ENCODE measurements at places on chromosomes 11 and 22.

- DNase-seq: no peak
Observed at GRCh38 chr11:57900320-57900719, 123.4 kb upstream of the OR9Q1 start.

- DNase-seq: no peak
Observed at GRCh38 chr11:116658876-116659535, 113.8 kb downstream of the BUD13 start.

DNA sequence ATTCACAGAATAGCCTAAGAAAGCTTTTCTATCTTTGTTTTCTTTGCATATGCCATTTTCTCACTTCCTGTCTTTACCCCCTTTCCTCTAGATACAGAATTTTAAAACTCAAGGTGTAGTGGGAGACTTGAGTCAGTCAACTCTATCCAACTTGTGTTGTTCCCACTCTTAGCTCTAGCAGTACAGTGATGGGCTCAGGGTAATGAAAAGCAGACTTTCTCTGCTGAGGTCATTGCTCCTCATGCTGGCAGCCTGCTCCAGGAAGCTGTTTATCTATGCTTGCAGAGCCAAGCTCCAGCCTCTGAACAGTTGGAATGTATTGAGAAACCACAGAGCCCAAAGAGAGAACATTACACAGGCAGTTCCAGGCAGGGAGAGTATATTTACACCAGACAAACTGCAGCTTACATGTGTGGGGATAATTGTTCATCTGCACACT lies 68.1 kb downstream of the CSTPP1 start:
- DNase-seq: no peak

DNA sequence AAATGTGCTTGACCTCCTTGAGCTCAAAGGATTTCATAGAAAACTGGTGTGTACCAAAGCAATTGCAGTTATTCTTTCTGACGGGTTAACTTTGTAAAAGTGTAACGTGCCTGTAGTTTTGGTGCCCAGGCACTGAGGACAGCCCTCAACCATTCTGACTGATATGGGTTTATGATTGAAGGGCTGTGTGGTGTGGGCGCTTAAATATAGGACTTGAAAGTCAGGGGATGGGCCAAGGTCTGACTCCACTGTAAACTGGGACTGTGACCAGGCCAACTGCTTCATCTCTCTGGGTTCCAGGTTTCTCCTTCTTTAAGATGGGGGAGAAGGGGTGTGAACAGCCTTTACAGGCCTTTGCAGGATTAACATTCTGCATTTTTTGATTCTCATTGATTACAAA lies 191.1 kb upstream of the ARHGAP20 start:
- no peak for DNase-seq

DNA sequence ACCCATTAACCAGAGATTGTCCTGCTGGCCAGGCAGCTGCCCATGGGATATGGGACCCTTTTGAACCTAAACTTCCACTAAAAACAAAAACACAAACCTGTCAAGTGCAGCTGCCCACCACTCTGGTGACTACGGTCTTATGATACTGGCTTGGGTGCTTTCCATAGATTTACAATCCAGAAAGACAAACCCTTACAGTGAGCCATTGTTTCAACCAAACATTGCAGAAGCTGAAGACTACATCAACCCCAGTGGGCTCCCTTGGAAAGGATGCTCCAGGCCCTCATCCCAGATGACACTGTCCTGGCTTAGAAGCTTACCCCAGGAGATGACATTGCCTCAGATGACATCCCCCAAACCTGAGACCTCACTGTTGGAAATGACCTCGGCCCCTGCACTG lies 56.9 kb upstream of the WNT11 start:
- DNase-seq: no peak
